ENCODE measurements at places on chromosomes 6 and 20.

- no peak for DNase-seq
Observed at GRCh38 chr20:59055302-59055701, 12.7 kb upstream of the PRELID3B start.

GRCh38 chr20:32510601-32511357 lies 74.4 kb downstream of the NOL4L start:
- DNase-seq: peak; percentile 51

GRCh38 chr6:7819431-7820015 lies 91.1 kb downstream of the TXNDC5 start:
- DNase-seq: no peak

DNA sequence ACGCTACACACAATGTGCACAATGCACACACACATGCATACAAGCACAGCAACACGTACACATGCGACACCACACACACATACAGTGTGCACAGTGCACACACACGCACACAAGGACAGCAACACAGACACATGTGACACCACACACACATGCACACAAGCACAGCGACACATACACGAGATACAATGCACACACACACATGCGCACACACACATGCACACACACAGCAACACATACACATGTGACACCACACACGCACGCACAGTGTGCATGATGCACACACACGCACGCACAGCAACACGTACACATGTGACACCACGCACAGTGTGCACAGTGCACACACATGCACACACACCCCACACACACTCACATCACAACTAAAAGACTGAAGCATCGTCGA lies 327.3 kb downstream of the THBS2 start:
- no peak for DNase-seq

GRCh38 chr6:129671442-129672340 lies 38.3 kb downstream of the ARHGAP18 start:
- DNase-seq: peak; percentile 75

DNA sequence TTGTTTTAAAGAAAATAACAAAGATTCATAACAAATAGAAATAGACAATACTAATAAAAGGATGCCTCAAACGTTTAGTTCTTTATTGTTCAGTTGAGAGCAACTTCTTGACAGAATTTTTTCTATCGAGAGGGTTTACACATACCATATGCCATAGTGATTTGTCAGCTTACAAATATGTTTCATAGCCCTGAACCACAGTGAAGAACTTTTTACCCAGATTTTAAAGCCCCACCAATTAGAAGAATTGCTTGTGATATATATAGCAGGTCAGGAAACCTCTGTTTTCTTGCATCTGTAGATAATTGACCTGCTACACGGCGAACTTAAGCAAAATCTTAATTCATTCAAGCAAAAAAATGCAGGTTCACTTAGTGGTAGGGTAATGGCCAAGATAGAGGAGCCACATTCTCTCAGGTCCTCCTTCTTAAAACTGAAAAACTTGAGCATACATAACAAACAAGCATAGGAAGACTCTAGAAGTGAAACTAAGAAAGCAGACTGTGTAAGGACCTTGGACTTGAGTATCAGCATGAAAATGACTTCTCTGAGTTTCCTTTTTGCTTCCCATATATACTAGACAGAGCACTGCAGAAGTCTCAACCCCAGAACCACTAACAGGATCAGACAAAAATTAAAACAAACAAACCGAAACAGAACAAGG lies 39.5 kb downstream of the CRISP1 start:
- DNase-seq: peak; percentile 10

DNA sequence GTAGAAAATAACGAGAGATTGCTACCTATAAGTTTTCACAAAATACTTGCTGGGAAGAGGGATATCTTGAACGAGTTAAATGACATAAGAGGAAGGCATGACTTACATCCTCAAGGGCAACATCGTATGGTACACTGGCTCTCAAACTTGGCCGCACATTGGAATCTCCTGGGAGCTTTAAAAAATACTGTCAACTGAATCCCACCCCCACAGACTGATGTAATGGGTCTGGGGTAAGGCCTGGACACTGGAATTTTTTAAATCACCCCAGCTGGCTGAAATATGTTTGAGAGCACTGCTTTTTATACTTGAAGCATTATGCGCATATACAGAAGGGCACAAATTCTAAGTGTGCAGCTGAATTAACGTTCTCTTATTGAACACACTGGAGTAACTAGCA lies 8.0 kb upstream of the TSHZ2 start:
- DNase-seq: no peak

DNA sequence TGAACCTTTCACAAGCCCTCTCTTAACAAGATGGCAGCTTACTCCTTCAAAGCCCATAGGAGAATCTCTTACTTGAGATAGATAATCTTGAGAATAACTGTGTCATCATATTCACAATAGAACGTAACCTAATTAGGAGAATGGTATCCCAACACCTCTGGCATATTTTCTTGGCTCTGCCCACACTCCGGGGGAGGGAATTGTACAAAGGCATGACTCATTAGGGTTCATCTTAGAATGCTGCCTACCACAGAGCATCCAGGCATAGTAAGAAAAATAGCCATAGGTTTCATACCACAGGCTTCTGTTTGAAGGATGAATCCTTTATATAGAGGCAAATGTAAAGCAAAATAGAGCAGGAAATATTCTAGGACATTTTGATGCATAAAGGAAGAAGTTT lies 1100.6 kb upstream of the CITED2 start:
- no peak for DNase-seq

- peak; percentile 35 for DNase-seq
Observed at GRCh38 chr6:157879034-157879872, 56.2 kb downstream of the SNX9 start.

DNA sequence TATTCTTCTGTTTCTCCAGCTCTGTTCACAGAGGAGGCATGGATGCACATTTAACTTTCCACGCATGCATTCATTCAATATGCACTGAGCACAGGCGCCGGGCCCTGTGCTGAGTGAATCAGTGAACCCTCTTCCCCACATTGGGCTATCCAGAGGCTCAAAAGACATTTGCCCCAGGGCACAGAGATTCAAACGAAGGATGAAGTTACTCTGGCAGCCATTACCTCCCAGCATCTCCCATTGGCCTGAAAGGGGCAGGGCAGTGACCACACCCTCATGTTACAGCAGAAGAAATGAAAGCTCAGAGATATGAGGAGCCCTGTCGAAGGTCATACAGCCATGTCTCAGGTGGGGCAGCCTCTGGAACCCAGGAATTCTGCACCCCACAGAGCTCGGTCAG lies 26.7 kb upstream of the NOL4L start:
- no peak for DNase-seq

DNA sequence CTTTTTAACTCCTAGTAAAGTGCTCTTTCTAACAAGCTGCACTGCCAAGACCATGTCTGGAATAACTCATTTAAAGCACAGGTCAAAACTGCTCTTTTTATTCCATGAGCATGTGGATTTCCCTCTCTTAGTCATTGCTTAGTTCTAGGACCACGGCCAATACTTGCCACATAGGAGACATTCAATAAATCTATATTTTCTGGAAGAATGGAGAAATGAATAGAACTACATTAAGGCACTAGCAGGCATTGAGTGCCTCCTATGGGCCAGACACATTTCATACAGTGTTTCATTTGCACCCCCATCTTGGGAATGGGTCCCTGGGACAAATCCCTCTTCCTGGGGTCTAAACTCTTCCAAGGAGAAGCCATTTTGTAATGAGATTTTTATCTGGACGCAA lies 552.8 kb upstream of the CITED2 start:
- DNase-seq: peak; percentile 27

GRCh38 chr6:88952065-88952704 lies 11.2 kb downstream of the RNGTT start:
- DNase-seq: no peak

- DNase-seq: peak; percentile 34
Observed at GRCh38 chr20:21571841-21572690, 58.2 kb upstream of the NKX2-2 start.

GRCh38 chr20:6212903-6213302 lies 90.1 kb upstream of the FERMT1 start:
- no peak for DNase-seq

GRCh38 chr20:58402305-58402704 lies 13.3 kb downstream of the VAPB start:
- no peak for DNase-seq

- DNase-seq: no peak
Observed at GRCh38 chr6:90544741-90545140, 42.1 kb downstream of the MAP3K7 start.

DNA sequence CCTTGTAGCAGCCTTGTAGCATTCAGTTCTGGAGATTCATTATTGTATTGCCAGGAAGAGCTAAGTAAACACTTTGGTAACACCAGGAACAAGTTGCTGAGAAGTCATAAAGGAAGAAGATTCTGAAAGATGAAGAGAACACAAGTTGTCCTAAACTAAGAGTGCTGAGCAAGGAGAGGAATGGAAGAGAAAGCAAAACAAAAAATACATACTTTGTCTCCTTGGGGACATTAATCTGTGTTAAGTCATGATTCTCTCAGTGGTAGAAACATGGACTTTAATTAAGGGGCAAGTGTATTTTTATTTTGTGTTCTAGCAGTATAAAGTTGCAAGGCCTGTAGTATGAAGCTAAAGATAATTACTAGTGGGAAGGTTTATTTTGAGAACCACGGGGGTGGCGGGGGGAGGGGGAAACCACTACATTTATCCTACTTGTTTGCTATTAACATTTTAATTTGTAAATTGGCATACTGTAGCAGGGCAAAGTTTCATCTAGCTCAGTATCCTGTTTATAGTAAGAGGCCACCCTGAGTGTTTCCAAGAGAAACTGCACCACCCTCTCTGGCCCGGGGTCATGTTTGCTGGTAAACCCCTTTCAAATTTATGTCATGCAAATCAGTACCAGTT lies 463.0 kb downstream of the CDKAL1 start:
- no peak for DNase-seq

- DNase-seq: no peak
Observed at GRCh38 chr6:151877458-151877857, 70.0 kb downstream of the ESR1 start.

GRCh38 chr20:14782731-14783130 lies 445.3 kb upstream of the FLRT3 start:
- no peak for DNase-seq

GRCh38 chr6:132456700-132457143 lies 55.4 kb upstream of the MOXD1 start:
- DNase-seq: peak; percentile 65

GRCh38 chr6:160781298-160781697 lies 79.3 kb downstream of the PLG start:
- no peak for DNase-seq

- DNase-seq: no peak
Observed at GRCh38 chr6:92339936-92340640, 1079.3 kb downstream of the EPHA7 start.

DNA sequence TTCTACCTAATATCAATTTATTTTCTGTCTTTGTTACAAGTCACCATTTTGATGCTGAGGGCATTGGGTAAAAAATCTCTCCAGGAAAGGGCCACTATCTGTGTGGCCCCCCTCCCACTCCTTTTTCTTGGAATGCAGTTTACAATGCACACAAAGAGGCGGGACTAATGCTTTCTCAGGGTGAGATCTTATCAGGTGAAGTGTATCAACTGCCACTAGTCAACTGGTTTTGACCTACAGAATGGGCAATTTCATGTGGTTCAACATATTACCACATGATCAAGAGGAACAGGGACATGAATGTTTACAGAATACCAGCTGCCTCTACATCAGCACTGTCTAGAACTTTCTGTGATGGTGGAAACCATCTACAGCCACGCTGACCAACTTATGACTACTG lies 3.7 kb downstream of the RRBP1 start:
- no peak for DNase-seq

- DNase-seq: peak; percentile 50
Observed at GRCh38 chr20:9978397-9979004, 56.3 kb upstream of the ANKEF1 start.

DNA sequence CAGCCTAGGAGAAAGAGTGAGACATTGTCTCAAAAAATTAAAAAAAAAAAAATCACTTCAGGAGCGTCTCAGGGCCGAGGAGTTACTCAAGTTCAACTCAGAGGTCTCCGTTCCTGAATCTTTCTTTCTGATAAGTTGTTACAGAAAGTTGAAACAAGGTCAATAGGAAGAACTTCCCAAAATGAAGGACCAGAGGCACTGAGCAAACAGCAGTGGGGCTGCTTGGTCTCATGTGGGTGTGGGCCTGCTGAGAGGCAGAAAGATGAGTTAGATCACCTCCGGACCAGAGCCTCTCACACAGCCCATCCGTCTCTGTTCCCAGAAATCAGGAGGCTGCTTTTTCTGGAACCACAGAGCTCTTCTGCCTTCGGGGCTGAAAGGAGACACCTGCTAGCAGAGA lies 12.4 kb downstream of the MDGA1 start:
- no peak for DNase-seq

- no peak for DNase-seq
Observed at GRCh38 chr6:26613201-26613600, 16.4 kb downstream of the ABT1 start.

DNA sequence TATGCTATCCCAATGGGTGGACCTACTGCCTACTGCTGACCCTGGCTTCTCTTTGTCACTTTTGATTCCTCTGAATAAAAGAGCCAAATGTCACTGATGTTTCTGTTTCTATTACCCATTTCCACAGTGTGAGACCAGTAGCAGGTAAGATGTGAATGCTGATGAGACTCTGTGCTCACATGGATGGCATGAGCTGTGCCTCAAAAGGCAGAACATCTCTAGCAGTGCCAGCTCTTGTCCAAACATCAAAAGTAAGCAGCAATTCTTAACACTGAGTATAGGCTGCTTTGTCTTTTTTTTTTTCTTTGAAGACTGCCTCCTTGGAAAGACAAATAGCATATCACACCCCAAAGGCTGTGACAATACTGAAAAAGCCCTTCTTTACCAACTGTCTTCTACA lies 459.2 kb upstream of the RUNX2 start:
- no peak for DNase-seq

- DNase-seq: no peak
Observed at GRCh38 chr20:57170343-57170742, 96.1 kb downstream of the BMP7 start.

DNA sequence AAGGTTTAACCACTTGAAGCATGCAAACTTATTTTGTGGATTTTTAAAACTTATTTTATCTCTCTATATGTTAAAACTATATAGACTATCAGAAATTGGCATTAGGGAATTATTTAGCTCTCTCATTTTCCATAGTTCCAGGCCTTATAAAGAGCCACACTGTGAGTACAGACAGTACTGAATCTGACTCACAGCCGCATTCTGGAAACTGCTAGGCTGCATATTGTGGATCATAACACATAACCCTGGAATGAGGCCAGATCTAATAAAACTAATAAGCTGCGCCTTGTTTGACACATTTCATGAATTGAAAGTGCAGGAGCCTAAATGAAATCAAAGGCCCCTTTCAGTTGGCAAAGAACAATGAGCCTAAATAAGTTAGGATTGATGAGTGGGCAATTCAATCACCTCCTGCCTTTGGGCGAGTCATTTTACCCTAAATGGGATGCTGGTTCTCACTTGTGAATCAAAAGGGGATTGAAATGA lies 308.4 kb downstream of the PACRG start:
- no peak for DNase-seq

GRCh38 chr6:110595112-110595511 lies 118.7 kb upstream of the SLC22A16 start:
- no peak for DNase-seq

GRCh38 chr20:10861619-10862018 lies 187.8 kb upstream of the JAG1 start:
- DNase-seq: no peak

GRCh38 chr6:140537834-140538705 lies 1163.6 kb upstream of the CITED2 start:
- DNase-seq: no peak

- DNase-seq: peak; percentile 14
Observed at GRCh38 chr6:46138281-46138680, 8.5 kb downstream of the ENPP4 start.

Measured in GM10248 (cell line).